ENCODE measurements at places on chromosomes 3 and 15.

- no peak for DNase-seq
Measured at GRCh38 chr3:128996726-128997125, 2.9 kb upstream of the CFAP92 start.

DNA sequence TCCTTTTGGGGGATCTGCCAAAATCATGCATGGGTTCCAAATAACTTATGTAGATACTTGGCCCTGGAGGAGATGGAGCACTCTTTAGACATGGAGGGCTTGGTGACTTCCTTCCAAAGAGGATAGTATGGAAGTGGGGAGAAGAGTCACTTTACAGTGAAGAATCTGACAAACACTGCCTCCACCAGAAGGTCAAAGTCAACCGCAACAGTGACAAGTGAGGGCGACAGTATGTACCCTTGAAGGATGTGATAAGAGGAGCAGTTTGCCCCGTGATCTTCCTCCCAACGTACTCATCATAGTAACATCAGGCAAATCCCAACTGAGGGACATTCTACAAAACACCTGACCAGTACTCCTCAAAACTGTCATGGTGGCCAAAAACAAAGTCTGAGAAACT is 62.0 kb downstream of the LMCD1 start:
- no peak for DNase-seq

- DNase-seq, result no peak
Measured at GRCh38 chr3:43077707-43078106, 28.2 kb downstream of the POMGNT2 start.

- DNase-seq, result no peak
Measured at GRCh38 chr15:67735896-67736295, 89.4 kb upstream of the SKOR1 start.

- DNase-seq, result no peak
Measured at GRCh38 chr15:100810831-100811230, 68.8 kb upstream of the ALDH1A3 start.
